ENCODE measurements at places on chromosomes 12 and 14.

DNA sequence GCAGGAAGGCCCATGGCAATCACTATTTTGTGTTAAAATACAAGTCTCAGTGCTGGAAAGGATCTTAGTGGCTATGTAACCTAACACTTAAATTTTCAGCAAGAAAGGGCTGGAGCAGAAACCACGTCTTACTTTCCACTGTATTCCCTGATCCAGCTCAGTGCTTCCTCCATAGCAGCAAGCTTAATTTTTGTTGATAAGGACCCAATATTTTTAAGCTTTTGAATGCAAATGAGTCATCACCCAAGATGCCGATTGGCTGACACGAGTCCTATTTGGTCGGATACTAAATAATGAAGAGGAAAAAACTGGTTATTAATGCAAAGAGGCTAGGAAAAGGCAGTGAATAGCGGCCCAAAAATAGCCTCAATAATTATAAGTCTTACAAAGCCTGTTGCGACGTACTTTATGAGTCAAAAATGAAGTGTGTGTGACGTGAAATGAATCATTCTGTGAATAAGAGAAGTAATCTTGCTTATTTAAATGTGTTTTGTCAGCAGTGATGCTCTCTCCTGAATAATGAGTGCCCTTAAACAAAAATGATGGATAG is 46.9 kb upstream of the IGF1 start:
- DNase-seq = no peak

DNA sequence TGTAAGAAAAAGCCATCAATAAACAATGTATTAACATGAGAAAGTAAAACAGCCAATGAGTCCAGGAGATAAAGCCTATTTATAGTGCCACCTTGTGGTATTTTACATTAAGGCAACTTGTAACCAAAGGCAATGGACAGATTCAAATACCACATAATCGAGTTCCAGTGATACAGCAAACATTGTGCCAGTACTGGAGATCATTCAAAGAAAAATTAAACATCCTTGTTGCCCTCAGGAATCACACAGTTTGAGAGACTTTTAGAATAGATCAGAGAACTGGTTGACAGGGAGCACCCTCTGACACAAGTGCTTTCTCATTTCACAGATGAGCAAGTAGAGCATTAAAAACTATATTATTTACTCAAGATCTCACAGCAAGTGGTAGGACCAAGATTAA is 98.1 kb downstream of the DDHD1 start:
- DNase-seq = peak; percentile 57

DNA sequence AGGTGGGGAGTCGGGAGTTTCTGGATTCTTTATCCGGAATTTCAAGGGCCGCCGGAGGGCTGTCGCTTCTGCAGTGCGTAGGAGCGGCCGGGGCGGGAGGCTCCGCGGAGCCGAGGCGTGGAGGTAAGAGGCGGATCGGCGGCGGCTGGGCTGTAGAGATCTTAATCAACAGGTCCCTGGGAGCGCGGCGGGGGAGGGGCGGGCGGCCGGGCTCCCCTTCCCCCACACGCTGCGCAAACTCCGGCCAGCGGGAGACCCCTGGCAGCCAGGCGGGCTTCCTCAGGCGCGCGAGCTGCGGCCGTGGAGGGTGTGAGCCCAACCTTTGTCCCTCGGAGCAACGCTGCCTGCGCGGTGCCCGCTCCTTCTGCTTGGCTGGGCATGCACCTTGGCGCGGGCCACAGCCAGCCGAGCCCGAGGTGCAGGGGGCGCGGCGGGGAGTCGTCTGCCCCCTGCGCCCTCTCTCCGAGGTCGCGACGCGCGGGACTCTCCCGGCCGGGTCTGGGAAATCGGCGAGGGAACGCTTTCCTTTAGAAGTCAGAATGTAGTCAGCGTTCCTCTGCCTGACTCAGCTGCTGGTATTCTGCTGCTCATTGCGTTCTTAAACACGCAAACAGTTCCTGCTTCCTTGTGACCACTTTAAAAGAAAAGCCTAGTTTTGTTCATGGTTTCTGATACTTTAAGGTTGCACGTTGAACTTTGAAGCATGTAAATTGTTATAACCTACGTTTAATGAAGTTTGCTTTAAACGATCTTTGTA is at the start of gene PALS1:
PALS1 (plus strand) TSS at position 25 of the 757 bp plus-strand sequence. CDS start 37,736 bp downstream, outside the sequence.
- peak; percentile 64 for DNase-seq

GRCh38 chr14:60227291-60227690 is 21.7 kb upstream of the PPM1A start:
- DNase-seq = no peak

GRCh38 chr12:67592228-67593011 is 56.1 kb upstream of the DYRK2 start:
- peak; percentile 34 for DNase-seq

DNA sequence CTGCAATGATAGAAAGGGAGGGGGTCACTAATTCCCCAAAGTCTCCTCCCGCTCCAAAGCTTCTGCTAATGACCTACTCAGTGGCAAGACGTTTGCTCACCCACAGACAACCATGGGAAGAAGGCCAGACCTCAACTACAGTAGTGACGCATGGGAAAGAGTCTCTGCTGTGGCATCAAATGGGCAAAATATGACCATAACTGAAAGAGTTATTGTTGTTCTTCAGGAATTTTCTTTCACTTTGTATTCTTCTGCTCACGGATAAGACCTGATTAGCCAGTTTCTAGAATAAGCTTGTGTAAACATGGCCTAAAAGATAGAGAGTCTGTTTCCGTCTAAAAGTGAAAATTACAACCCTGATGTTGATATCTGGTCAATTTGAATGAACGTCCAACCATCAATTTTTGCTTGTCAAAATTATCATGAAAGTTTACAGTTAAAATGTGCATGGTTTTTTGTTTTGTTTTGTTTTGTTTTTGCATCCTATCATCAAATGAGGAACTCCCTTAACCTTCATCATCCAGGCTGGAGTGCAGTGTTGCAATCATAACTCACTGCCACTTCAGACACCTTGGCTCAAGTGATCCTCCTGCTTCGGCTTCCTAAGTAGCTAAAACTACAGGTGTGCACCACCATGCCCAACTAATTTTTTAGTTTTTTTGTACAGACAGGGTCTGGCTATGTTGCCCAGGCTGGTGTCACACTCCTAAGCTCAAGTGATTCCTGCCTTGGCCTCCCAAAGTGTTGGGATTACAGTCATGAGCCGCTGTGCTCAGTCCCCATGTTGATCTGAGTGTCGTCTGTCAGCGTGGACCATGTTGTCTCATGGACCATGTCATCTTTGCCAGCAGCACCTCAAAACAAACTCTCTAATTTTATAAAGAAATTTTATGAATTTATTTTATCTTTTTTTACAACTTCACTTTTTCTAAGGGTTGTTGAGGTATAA is 7.0 kb downstream of the KRT6B start:
- no peak for DNase-seq

GRCh38 chr12:101759396-101760047 is 20.3 kb upstream of the SYCP3 start:
- DNase-seq = peak; percentile 30

GRCh38 chr12:92503971-92504593 is 198.7 kb upstream of the PLEKHG7 start:
- peak; percentile 74 for DNase-seq

DNA sequence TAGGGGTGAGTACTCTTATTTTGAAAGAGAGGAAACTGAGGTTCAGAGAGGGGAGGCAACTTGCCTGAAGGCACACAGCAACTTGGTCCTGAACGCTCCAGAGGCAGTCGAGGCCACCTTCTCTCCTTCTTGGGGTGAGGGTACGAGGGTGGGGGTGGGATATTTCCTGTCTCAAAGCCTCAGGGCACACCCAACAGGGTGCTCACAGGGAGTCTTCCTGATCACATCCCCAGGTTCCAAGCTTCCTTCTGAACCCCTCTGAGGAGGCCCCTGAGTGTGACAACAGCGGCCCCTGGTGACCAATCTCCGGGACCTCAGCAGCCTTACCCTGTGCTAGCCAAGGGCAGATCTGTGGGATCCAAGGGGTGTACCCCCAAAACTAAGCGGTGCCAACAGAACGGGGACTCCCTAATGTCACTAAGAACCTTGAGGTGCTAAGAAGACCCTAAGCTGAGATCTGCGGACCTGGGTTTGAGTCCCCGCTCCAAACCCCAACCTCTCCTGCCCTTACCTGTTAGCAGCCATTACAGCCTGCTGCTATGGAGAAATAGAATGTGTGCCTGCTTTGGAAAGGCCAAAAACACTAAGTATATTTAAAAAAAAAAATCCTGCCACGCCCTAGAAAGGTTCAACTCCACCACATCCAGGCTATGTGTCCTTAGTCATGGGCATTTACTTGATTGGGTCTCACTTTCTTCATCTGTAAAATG is 57.9 kb downstream of the TRPV4 start:
- DNase-seq = peak; percentile 64

GRCh38 chr12:6783828-6784227 is 5.5 kb upstream of the CD4 start:
- no peak for DNase-seq

DNA sequence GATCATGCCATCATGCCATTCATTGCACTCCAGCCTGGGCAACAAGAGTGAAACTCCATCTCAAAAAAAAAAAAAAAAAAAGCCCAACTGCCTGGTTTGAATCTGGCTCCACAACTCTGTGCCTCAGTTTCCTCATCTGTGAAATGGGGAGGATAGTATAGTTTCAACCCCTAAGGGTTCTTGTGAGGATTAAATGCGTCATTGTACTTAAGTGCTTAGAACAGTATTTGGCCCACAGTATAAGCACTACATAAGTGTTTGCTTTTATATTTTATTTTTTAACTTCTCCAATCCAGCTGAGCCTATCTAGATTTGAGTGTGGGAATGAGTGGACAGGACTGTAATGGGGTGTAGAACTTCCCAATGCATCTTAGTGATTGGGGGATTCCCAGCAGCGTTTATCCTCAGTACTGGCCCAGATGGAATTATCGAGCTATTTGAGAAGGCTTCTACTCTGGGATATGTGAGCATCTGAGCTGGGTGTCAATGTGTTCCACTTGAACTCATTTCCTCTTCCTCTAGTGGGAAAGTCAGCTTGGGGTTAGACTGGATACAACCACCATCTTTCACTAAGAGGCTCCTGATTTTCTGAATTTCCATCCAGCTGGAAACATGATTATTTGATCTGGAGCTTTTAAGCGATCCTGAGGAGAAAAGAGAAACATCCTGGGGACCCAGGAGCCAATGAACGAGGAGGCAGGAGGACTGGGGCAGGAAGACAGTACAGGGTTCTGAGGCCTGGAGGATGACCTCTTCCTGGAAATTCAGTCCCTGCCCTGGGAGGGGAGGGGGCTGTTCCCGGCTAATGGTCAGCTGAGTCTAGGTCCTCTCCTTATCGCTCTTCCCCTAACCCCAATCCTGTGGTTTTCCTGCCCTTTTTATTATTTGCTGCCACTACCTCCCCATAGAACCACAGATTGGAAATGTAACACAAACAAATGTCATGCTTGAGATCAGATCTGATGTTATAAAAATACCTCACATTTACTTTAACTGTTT is 9.3 kb upstream of the ESPL1 start:
- no peak for DNase-seq

DNA sequence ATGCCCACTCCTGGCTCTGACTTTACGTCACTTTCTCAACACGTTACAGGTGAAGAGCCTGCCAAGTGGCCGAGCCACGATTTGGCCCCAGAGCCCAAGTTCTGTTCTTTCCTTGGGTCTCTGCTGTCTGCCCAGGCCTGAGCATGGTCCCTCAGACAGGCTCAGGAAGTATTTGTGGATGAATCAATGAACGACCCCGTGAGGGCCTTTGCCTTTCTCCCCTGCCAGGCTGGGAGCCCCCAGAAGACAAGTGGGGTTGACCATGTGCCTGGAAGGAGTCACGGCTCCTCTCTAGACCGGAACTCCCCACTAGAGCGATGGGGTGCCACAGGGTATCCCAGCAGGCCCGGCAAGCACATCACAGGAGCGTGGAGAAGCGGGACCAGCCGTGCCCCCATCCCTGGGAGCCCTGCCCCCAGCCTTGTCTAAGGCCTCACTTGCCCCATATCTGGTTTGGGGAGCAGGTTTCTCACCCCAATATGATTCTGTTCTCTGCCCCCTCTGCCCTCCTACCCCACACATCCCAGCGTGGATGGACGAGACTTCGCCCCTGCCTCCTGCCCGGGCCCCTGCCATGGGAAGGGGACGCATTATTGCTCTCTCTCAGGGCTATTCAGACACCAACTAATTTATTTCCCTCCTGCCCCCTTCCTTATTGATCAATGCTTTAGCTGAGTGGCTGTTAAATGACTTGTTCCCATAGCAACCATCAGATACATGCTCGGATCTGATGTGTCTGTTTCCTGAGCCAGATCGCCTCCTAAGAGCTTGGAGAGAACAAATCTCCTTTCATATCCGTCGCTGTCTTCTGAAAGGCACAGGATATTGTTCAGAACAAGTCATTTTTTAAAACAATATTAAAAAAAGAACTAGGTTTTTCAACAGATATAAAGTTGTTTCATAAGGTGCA is 69.0 kb downstream of the DIO3 start:
- DNase-seq = no peak

- DNase-seq = no peak
Measured at GRCh38 chr14:104169699-104170479, 31.5 kb downstream of the KIF26A start.

DNA sequence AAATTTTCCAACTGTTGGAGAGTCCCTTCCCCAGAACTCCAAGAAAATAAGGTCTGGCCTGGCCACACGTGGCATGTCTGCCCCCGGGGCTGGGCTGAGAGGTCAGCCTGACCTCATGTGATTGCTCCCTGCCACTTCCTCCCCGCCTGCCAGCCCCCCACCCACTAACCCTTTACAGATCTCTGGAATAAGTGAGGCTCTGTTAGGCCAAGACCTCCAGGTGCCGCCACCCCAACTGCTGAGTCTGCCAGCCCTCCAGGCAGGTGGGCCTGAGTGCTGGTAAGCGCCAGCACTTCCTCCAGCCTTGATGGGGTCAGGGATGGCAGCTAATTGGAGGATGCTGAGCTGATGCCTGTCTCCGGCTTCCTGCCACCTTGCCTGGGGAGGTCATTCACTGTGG is 658.4 kb downstream of the MED13L start:
- no peak for DNase-seq
